ENCODE measurements at places on chromosomes 13 and 19. TPM values are rescaled to one million over a fixed set of nuclear protein-coding genes. Genes with fewer than 3 reads are reported as not detected.

GRCh38 chr13:37074703-37075102 lies 15.2 kb upstream of the SUPT20H start:
- no peak for DNase-seq
- H3K27ac ChIP-seq: no peak overlapping the region
- H3K4me1 ChIP-seq: no peaks in the 10 kb centered on the region
- H3K27me3 ChIP-seq: peaks cover 5% of the 10 kb centered on the region
- no peak overlapping the region for H3K4me3 ChIP-seq

- H3K36me3 ChIP-seq: no peaks in the 10 kb centered on the region
- H3K4me1 ChIP-seq: peaks cover 2% of the 10 kb centered on the region
- DNase-seq: no peak
- no peaks in the 10 kb centered on the region for H3K27me3 ChIP-seq
Measured at GRCh38 chr13:51342706-51343105, 3.2 kb downstream of the SERPINE3 start.

Gene KLF1
- total RNA-seq: not detected

GRCh38 chr13:95099541-95099940 lies 201.7 kb downstream of the ABCC4 start:
- peaks cover 38% of the 10 kb centered on the region for H3K36me3 ChIP-seq
- H3K27ac ChIP-seq: no peak overlapping the region
- H3K4me1 ChIP-seq: no peaks in the 10 kb centered on the region
- no peak for DNase-seq

Gene ZNF417
- 44.2 TPM for total RNA-seq

GRCh38 chr13:25432691-25433090 lies 60.9 kb downstream of the ATP8A2 start:
- H3K4me1 ChIP-seq: no peaks in the 10 kb centered on the region
- H3K36me3 ChIP-seq: peaks cover 2% of the 10 kb centered on the region
- no peak for DNase-seq
- peaks cover 46% of the 10 kb centered on the region for H3K27me3 ChIP-seq
- no peak overlapping the region for H3K4me3 ChIP-seq
- H3K27ac ChIP-seq: no peak overlapping the region

DNA sequence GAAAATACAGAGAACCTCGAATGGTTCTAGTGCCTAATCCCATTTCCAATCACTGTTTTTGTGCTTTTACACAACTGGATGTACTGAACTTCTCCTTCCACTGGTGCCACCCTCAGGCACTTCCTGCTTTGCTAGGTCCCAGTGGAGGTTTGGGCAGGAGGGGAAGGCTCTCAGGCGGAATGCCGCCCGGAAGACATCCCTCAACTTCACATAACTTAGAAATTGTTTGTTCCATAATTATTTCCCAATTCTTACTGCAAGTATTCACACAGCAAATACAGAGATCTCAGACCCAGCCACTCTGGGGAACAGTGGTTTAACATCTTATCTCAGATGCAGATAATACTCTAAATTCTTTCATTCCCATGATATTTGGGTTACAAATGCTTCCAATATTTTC lies 195.7 kb upstream of the IPO5 start:
- no peak overlapping the region for H3K27ac ChIP-seq
- no peak for DNase-seq
- no peaks in the 10 kb centered on the region for H3K4me1 ChIP-seq
- H3K4me3 ChIP-seq: no peak overlapping the region
- H3K27me3 ChIP-seq: peaks cover 10% of the 10 kb centered on the region
- H3K36me3 ChIP-seq: peaks cover 4% of the 10 kb centered on the region

DNA sequence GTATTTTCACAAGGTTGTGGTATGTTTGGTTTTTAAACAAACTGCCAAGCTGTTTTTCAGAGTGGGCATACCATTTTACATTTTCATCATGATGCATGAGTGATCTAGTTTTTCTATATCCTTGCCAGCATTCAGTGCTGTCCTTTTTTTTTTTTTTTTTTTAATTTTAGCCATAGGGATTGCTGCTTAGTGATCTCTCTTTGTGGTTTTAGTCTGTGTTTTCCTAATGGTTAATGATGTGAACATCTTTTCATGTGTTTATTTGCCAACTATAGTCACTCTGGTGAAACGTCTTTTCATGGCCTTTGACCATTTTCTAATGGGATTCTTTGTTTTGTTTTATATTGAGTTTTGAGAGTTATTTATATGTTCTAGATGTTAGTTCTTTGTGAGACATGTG lies 59.7 kb downstream of the SHISA2 start:
- no peaks in the 10 kb centered on the region for H3K27me3 ChIP-seq
- H3K4me3 ChIP-seq: no peak overlapping the region
- H3K4me1 ChIP-seq: peaks cover 12% of the 10 kb centered on the region
- H3K27ac ChIP-seq: no peak overlapping the region
- H3K36me3 ChIP-seq: peaks cover 6% of the 10 kb centered on the region
- DNase-seq: no peak

DNA sequence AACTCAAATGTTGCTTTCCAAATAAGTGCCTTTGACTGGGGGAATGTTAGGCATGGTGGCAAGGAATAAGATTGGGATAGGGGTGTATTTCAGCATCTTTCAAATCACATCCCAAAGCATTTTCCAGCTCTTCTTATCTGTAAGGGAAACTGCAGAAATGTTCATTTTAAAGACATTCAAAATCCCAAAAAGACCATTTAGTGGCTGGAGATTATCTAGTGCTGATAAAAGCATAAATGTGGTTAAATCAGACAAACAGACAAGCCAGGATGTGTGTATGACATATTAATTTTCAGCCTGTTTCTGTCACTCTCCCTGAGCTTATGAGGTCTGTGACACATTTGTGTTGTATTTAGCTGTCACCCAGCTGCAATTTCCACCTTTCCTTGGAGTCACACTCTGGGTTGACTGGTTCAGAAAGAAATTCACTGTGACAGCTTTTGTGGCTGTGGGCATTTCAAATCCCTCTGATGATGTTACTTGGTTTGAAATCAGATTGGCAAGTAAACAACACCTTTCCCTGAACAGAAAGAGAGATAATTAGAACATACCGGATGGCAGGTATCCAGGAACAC lies 69.7 kb upstream of the SIAH3 start:
- H3K27me3 ChIP-seq: no peaks in the 10 kb centered on the region
- H3K4me3 ChIP-seq: no peak overlapping the region
- DNase-seq: no peak

Gene ZNF490
- 14.4 TPM for total RNA-seq

DNA sequence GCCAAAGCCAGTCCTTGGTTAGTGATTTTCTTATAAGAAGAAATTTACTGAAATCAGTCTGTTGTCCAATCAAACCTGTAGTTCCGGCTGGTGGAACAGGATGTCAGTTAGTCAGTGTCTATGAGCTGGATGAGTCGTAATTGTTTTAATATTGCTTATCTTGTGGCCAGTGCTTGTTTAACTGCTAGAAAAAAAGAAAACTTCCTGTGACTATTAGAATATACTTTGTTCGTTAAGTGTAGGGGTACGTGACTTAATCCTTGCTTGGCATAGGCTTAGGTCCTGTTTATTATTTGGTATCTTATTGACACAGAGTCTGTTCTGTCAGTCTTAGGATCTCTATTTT lies 1484.8 kb upstream of the MIR17HG start:
- no peaks in the 10 kb centered on the region for H3K4me1 ChIP-seq
- H3K4me3 ChIP-seq: no peak overlapping the region
- H3K27ac ChIP-seq: no peak overlapping the region
- no peaks in the 10 kb centered on the region for H3K36me3 ChIP-seq

GRCh38 chr13:41658057-41658661 lies 200.8 kb downstream of the RGCC start:
- no peak overlapping the region for H3K4me3 ChIP-seq
- H3K36me3 ChIP-seq: peaks cover 4% of the 10 kb centered on the region
- H3K4me1 ChIP-seq: peaks cover 4% of the 10 kb centered on the region
- no peaks in the 10 kb centered on the region for H3K27me3 ChIP-seq
- DNase-seq: no peak

GRCh38 chr19:45446944-45447343 lies 20.9 kb upstream of the FOSB start:
- DNase-seq: no peak
- no peaks in the 10 kb centered on the region for H3K27me3 ChIP-seq
- H3K4me1 ChIP-seq: peaks cover 67% of the 10 kb centered on the region

DNA sequence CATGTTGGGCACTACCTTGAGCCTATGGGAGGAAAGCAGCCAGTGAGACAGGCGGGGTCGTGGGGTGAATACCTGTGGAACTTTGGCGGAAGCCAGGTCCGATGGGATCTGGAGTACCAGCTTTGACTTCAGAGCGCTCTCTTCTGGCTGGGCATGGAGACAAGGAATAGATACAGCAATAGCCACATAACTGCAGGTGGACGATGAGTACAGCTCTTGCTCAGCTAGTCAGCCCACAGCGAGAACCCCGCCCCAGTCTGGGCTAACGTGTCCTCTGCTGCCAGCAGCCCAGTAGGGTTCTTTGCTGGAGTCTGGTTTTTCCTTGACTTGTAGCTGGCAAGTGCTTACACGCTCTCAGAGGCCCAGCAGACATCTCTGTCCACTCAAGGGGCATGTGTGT lies 83.4 kb downstream of the SIPA1L3 start:
- no peaks in the 10 kb centered on the region for H3K27me3 ChIP-seq
- H3K27ac ChIP-seq: no peak overlapping the region
- H3K4me3 ChIP-seq: no peak overlapping the region

Gene STARD13
- total RNA-seq: not detected

DNA sequence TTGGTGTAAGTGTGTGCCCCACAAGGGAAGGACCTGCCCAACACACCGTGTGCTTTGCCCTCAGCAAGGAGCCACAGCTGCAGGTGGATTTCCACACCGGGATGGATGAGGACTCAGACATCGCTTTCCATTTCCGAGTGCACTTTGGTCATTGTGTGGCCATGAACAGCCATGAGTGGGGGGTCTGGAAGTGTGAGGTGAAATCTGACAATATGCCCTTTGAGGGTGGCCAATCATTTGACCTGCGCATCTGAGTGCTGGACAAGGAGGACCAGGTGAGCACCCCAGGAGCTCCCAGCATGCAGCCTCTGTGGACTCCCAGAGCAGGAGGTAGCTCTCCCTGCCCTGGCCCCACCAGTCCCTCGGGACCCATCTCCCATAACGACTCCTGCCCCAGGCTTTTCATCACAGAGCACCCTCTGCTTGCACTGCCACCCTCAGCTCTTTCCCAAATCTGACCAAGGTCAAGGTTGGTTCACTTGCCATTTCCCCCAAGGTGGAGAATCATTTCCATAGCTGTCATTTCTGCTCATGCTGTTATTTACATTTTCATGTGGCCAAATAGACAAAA lies 13.2 kb upstream of the EID2 start:
- H3K27ac ChIP-seq: no peak overlapping the region
- H3K36me3 ChIP-seq: no peaks in the 10 kb centered on the region
- DNase-seq: no peak
- peaks cover 3% of the 10 kb centered on the region for H3K27me3 ChIP-seq
- no peak overlapping the region for H3K4me3 ChIP-seq

- peaks cover 2% of the 10 kb centered on the region for H3K4me1 ChIP-seq
- no peaks in the 10 kb centered on the region for H3K36me3 ChIP-seq
- H3K27ac ChIP-seq: no peak overlapping the region
- H3K27me3 ChIP-seq: peaks cover 3% of the 10 kb centered on the region
- no peak overlapping the region for H3K4me3 ChIP-seq
- DNase-seq: no peak
Measured at GRCh38 chr19:1516395-1516753, 3.6 kb upstream of the ADAMTSL5 start.

Gene ZNF98
- not detected for total RNA-seq

GRCh38 chr19:5128936-5129389 lies 160.1 kb downstream of the KDM4B start:
- no peak overlapping the region for H3K4me3 ChIP-seq
- H3K27me3 ChIP-seq: no peaks in the 10 kb centered on the region
- DNase-seq: no peak
- H3K4me1 ChIP-seq: peaks cover 44% of the 10 kb centered on the region

DNA sequence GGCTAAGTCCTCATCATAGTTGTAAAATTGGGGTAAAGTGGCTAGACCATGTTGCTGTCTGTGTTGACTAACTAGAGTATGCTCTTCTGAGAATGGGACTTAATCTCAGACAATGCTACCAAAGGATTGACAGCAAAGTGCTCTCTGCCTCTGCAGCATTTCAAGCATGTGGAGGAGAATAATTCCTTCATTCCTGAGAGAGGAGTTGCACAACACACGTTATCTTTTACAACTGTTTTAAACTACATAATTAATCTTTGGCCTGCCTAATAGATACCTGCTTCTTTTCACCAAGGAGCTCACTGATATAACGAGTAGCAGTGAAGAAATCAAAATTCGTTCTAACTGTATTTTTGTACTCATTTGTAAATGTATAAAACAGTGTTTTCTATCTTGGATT lies 2172.2 kb downstream of the PCDH9 start:
- H3K36me3 ChIP-seq: no peaks in the 10 kb centered on the region
- H3K4me3 ChIP-seq: no peak overlapping the region
- no peak overlapping the region for H3K27ac ChIP-seq
- DNase-seq: no peak
- H3K4me1 ChIP-seq: no peaks in the 10 kb centered on the region

Gene GNA15
- total RNA-seq: 0.36 TPM

- no peak overlapping the region for H3K27ac ChIP-seq
- H3K4me1 ChIP-seq: peaks cover 22% of the 10 kb centered on the region
- peaks cover 44% of the 10 kb centered on the region for H3K36me3 ChIP-seq
- DNase-seq: no peak
- H3K27me3 ChIP-seq: no peaks in the 10 kb centered on the region
Measured at GRCh38 chr19:54196536-54196935, 4.1 kb upstream of the RPS9 start.

DNA sequence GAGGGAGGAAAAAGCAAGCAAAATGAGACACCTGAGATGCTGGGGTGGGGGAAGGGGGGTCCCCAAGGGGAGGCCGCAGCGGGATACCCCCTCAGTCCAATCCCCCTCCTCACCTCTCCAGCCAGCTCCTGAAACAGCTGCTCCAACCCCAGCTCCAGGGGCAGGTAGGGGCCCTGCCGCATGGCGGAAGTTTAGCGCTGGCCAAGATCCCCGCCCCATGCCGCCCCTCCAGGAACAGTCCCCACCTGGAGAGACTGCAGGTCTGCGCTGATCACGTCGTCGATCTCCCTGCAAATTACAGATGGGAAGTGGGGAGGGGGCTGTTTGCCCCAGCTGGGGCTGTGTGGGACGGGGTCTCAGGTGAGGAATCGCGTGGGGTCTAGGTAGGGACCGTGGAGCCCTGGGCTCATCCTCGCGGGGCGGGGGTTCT lies 9.0 kb downstream of the CAPN12 start:
- DNase-seq: no peak
- no peaks in the 10 kb centered on the region for H3K27me3 ChIP-seq
- peak overlapping the region; percentile 81 for H3K4me3 ChIP-seq
- H3K27ac ChIP-seq: peak overlapping the region; percentile 86
- no peaks in the 10 kb centered on the region for H3K36me3 ChIP-seq
- peaks cover 52% of the 10 kb centered on the region for H3K4me1 ChIP-seq
